ENCODE measurements at places on chromosomes 5 and 9.

- DNase-seq = peak; percentile 97
These were observed 189.1 kb upstream of the ANKRD55 start for GRCh38 chr5:56422076-56422762.

GRCh38 chr9:81833563-81834345 is 94.5 kb upstream of the SPATA31D4 start:
- DNase-seq = no peak

DNA sequence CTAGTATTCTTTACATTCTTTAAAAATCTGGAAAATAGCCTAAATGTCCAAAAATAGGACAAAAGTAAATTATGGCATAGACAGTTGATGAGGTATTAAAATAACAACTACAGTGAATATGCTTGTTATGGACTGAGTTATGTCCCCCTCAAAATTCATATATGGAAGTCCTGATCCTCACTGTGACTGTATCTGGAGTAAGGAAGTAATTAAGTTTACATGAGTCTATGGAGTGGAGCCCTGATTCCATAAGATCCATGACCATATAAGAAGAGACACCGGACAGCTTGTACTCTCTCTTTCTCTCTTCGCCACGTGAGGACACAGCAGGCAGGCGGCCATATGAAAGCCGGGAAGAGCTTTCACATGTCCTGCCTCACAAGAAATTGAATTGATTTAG is 28.6 kb upstream of the C5orf58 start:
- DNase-seq = no peak

- no peak for DNase-seq
These were observed 243.3 kb upstream of the CTNND2 start for GRCh38 chr5:12147513-12147912.

GRCh38 chr9:129696944-129697655 is 31.7 kb downstream of the PRRX2 start:
- DNase-seq = peak; percentile 7

- DNase-seq = no peak
These were observed 170.6 kb upstream of the RFX3 start for GRCh38 chr9:3696368-3696767.

GRCh38 chr5:160991205-160991604 is 139.2 kb upstream of the ATP10B start:
- no peak for DNase-seq

DNA sequence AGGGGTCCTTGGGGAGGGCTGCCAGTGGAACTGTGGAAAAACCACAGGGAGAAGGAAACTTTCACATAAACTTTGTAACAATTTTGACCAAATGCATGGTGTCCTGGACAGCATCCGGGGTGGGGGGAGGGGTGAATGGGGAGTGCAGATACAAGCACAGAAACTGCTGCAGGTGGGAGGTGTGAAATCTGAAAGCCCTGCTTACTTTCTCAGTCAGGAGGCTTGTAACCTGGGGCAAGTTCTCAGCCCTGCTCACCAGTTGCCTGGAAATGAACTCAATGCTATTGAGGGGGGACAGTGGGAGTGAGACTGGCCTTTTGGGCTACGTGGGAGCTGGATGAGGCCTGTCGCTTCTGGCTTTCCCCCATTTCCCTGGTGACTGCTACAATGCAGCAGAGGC is 694.5 kb upstream of the ZNF608 start:
- no peak for DNase-seq

GRCh38 chr9:130230631-130231030 is 34.9 kb upstream of the HMCN2 start:
- DNase-seq = no peak

GRCh38 chr9:126701813-126702140 is 88.0 kb downstream of the LMX1B start:
- no peak for DNase-seq

DNA sequence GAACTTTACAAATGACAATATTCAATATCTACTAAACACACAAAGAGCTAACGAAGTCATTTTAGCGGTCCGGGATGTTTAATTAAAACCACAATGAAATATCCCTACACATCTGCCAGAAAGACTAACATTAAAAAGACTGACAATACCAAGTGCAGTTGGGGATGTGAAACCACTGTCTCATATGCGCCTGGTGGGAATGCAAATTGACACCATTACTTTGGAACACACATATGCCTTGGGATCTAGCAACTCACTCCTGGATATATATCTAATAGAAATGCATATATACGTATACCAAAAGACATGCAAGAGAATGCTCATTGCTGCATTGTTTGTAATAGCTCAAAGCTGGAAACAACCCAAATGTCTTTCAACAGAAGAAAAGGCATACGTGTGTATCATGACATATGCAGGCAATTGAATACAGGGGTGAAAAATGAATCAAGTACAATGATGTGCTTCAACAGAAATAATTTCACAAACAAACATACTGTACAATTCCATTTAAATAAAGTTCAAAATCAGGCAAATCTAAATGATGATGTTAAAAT is 153.3 kb downstream of the CARTPT start:
- DNase-seq = no peak

DNA sequence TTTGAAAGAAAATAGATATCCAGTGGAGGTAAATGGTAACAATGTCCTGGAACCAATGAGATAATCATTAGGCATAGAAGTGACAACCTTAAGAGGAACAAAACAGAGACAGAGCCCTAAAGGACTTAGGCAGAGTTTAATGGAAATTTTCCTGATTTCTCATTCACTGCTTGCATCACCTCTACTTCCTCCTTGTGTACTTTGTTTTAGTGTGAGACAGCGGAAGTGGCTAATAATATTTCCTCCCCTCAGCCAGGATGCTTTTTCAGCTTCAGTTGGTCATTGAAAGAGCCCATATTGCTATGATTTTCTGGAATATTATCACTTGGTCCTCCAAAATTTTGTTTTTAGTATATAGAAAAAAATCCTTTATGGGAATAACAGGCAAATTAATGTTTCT is 153.4 kb upstream of the MPDZ start:
- no peak for DNase-seq

- no peak for DNase-seq
These were observed 20.4 kb upstream of the EXOC3 start for GRCh38 chr5:422323-423232.

All from LNCaP clone FGC (cell line).